Gastrocnemius medialis (tissue), 4 donors: ENCODE measurements at places on chromosomes 11 and 22. TPM values are rescaled to one million over a fixed set of nuclear protein-coding genes. Genes with fewer than 3 reads are reported as not detected.

UCP3 gene
- 938 TPM for total RNA-seq

RBMXL2 gene
- not detected for total RNA-seq

OR2AG2 gene
- total RNA-seq, result not detected

BTBD18 gene
- not detected for total RNA-seq

KCNJ4 gene
- total RNA-seq, result not detected

SPA17 gene
- total RNA-seq, result 0.44 TPM

TMEM191B gene
- not detected for total RNA-seq

SHISAL1 gene
- not detected for total RNA-seq

PATE2 gene
- not detected for total RNA-seq

C11orf87 gene
- total RNA-seq, result not detected

KRTAP5-11 gene
- total RNA-seq, result not detected

OR52I1 gene
- not detected for total RNA-seq

XKR3 gene
- not detected for total RNA-seq

ACR gene
- total RNA-seq, result not detected

MN1 gene
- total RNA-seq, result 40.0 TPM

CEP57 gene
- total RNA-seq, result 10.2 TPM

TMEM132A gene
- total RNA-seq, result 2.7 TPM

CXCR5 gene
- not detected for total RNA-seq

GGTLC3 gene
- not detected for total RNA-seq

LRRC10B gene
- total RNA-seq, result not detected

CASP5 gene
- total RNA-seq, result not detected

SCO2 gene
- not detected for total RNA-seq

DEUP1 gene
- not detected for total RNA-seq

MUC6 gene
- not detected for total RNA-seq
